Stimulated activated CD4-positive, alpha-beta T cell treated with anti-CD3 and anti-CD28 coated beads, Interleukin-4, amount 100 ng/mL, for 48 hours (primary cell): ENCODE measurements at places on chromosomes 6 and 20.

GRCh38 chr6:100665041-100665380 is 200.3 kb upstream of the SIM1 start:
- no peak for DNase-seq

DNA sequence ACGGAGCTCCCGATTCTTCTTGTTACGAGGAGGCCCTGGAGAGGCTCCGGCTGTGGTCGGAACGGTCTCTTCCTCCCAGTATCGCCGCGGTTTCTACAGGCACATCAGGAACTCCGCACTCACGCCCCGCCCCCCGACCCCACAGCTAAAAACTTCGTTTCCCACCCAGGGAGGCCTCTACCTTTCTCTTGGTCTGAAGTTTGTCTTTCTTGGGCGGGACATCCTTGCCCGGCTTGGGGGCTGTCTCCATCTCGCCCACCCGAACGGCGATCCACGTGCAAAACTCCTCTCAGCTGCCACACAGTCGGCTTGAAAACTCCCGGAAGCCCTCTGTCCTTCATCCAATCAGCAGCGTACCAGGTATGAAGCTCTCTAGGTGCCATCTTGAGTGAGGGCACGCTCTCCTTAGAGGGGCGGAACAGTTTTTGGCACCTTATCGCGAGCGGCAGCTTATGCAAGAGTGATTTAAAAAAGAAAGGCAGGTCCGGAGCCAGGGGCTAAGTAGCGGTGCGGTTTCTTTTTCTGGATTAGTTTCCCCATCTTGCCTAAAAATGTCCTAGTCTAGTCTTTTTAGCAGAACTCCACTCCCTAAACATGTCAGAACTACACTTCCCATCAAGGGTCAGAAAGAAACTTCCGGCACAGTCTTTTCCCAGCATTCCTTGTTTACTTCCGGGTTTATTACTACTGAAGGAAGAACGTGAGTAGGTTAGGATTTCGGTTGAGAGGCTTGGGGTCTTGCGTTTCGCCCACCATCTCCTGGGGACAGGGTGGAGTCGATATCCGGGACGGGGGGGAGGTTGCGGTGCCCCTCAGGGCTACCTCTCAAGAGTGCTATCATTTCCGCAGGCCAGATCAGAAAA is at the start of the genes PFDN6 and WDR46:
TSS of gene PFDN6 (plus strand) at position 681 of the 863 bp plus-strand sequence. CDS start 256 bp downstream, outside the sequence.
TSS of gene WDR46 (minus strand) at position 319 of the 863 bp plus-strand sequence. CDS start at position 250, 69 bp downstream.
- DNase-seq = peak; percentile 79

DNA sequence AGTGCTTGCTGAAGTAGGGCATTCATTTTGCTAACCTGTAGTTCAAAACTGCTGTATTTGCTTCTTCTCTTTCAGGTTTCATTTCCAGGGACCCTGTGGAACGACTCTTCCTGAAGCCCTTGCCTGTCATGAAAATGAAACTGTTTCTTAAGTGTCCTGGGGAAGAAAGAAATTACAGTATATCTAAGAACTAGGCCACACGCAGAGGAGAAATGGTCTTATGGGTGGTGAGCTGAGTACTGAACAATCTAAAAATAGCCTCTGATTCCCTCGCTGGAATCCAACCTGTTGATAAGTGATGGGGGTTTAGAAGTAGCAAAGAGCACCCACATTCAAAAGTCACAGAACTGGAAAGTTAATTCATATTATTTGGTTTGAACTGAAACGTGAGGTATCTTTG is 3.4 kb upstream of the NOL7 start:
- DNase-seq = no peak

DNA sequence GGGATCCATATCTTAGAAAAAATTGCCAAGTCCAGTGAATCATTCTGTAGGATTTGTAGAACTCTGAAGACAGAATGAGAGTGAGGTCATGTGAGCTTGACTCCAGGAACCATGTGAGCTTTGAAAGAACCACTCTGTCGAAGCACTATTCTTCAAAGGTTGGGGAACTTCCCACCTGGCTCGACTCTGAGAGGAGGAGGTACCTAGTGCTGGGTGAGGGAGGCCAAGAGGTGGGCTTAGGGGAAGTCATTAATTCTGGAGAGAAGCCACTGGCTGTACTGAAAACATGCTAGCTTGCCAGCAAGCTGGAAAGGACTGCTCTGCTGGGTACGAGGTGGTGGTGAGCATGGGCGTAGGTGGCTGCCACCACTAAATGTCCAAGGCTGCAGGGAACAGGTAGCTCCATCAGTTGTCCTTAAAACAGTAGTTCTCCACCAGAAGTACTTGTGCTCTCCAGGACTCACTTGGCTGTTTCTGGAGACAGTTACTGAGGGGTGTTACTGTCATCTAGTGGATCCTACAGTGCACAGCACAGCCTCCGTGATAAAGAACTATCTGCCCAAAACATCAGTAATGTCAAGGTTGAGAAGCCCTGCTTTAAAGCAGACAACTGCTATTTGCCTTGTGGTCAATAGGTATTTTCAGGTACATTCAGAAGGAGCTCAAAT is 34.7 kb upstream of the SYNJ2 start:
- no peak for DNase-seq
